ENCODE measurements at places on chromosomes 4 and X.

DNA sequence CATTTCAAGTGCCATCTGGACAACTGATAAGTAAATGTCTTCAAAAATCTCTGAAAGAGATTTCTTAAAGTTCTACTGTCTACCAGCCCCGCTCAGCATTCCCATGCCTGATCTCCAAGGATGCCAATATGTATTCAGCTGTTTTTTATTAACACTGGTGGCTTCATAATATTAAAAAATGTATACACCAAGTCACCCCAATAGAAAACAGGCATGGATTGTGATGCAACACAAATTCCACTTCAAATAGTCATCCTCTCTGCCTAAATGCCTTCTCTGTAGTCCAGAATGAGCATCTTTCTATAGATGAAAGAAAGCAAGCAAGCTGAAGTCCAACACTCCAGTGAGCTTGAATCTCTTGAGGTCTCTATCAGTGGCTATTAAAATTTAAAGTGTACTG is 152.2 kb upstream of the PPARGC1A start:
- DNase-seq, result peak; percentile 97

DNA sequence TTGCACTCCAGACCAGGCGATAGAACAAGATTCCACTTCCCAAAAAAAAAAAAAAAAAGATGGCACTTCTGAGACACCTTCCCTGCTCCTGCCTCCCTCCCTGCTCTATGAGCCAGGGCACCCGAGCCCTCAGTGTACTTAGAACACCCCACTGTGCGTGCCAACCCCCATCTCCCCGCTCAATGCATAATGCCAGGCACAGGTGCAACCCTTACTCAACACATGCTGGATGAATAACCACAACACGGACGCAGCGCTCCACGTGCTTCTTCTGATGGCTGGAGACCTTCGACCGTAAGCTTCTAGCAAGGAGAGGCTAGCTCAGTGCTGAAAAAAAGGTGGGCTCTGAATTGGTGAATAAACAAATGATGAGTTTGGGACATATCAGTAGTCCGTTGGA is 19.9 kb upstream of the IRAK1 start:
- no peak for DNase-seq

GRCh38 chr4:80101071-80101791 is 28.2 kb upstream of the ANTXR2 start:
- DNase-seq, result no peak

DNA sequence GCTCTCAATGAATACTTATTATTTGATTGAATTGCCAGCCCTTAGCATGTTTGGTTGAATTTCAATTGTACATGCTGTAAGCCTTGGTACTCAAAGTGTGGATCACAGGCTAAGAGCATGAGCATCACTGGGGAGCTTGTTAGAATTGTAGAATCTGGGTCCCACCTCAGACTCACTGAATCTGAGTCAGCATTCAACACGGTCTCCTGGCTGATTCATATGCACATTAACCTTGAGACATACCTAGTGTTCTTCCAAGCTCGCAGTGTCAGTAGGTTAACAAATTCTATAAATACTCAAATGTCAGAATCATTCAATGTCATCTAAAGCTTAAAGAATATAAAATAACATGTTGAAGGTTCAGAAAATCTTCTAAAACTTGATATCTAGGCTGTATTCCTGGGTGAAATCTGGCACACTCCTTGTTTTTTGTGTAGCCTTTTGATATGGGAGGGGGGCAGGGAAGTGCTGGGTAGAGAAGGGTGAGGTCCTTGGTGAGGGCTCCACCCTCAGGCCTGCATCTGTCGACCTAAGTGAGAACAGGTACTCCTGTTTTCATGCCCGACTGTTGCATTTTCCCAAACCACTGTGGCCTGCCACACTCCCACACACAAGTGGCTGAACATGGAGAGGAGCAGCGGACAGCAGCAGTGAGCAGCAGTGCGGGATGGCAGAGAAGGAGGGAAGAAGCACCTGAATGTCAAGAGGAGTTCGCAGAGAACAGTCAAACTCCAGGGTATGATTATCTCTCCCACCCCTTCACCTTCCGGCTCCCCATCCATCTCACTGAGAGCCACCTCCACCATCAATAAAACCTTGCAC is 529.6 kb upstream of the IGFBP7 start:
- no peak for DNase-seq

GRCh38 chrX:9133426-9133825 is 99.5 kb upstream of the FAM9B start:
- DNase-seq, result peak; percentile 82

GRCh38 chr4:48543796-48544195 is 53.7 kb downstream of the ZAR1 start:
- peak; percentile 4 for DNase-seq

- no peak for DNase-seq
Measured at GRCh38 chr4:185623444-185624258, 88.3 kb upstream of the PDLIM3 start.

DNA sequence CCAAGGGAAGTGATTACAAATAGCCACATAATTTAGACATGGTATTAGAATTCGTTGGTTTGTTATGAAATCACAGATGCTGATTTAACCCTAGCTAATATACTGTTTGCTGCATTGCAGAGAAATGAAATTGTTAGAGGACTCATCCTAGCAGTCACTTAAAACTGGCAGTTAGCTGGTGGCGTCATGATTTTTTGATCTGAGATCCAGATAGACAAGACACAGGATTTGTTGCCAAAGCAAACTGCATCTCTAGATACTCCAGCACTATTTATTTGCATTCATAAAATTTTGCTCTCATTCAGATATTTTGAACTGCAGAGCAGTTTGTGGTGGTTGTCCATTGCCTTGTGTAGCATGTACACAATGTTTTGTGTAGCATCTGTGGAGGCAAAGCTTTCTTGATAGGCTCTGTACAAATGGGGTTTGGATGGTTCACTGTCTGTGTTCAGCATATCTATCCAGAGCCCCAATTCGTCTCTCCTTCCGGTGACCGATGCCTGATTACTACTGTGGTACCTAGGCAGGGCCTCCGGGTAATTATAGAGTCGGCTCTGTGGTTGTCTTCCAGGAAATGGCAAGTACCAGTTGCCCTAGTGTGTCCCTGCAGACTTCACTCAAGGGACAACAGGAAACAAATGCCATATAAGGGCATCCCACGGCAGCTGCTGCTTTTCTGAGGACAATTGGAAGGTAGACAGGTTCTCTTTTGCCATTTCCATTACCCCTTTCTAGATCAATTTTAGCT is 30.1 kb upstream of the SPARCL1 start:
- no peak for DNase-seq

- no peak for DNase-seq
Measured at GRCh38 chr4:42596918-42597317, 60.0 kb downstream of the ATP8A1 start.

DNA sequence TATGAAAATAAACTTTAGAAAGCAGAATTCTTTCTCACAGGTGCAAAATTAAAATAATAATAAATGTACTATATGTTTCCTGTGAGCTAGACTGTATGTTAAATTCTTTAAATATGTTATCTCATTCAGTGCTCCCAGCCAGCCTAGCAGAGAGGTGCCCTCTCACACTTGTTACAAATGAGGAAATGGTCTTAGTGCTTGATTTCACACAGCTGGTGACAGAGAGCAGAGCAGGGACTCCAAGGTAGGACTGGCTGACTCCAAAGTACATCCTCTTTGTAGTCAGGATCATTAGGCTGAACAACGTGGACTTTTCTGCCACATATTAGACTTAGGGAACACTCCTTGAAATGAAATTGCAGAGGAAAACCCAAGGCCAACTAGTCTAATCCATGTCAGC is 72.0 kb upstream of the HHIP start:
- DNase-seq, result no peak

DNA sequence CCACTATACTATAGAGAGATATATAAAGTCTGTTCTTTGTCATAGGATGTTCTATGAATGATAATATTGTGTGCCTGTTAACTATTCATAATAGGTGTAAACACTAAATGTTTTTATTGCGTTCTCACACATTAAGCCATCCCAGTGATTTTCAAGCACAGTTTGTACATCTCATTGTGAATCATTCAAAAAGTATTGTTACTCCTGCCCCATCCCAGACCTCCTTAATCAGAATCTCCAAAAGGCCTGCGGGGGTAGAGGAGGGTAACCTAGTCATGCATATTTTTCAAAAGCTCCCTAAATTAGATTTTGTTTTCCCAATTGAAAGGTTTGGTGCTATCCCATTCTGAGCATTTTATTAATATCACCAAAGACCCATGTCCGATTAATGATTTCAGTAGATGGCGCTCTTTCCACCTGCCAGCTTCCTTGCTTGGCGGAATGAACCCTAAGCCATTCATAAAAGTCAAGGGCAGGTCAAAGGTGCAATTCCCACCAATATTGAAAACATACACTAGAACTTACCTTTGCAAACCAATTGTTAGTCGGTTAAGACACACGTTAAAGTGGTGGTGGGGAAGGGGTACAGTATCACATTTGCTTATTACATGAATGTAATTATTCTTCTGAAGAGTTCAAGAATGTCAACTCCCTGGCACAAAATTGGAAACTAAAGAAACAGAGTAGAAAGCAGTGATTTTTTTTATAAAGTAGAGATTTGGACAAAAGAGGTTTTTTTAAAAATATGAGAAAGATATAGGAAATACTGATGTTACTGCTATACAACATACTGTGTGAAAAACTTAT is 5.8 kb upstream of the TET2 start:
- DNase-seq, result peak; percentile 43

- peak; percentile 34 for DNase-seq
Measured at GRCh38 chr4:185322803-185323202, 72.9 kb downstream of the LRP2BP start.

- DNase-seq, result no peak
Measured at GRCh38 chrX:134538316-134538715, 78.4 kb downstream of the HPRT1 start.

DNA sequence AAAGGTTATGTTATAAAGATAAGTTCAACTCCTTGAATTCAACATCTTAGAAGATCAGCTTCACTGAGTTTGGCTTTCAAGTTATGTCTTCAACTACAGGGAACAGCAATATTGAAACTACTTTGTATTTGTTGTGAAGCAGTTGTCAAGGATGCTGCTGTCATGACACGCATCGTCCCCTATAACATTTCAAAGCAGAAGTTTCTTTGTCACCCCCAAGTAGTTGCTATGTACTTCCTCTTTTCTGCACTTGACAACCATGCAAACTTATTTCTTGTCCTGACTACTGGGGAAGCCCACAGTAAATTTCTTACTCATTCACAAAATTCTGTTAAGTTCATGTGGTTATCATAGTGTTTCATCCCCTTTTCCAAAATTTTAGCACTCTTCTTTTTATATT is 14.3 kb downstream of the ANTXR2 start:
- DNase-seq, result peak; percentile 8

GRCh38 chrX:122269243-122269781 is 914.8 kb upstream of the GRIA3 start:
- peak; percentile 65 for DNase-seq
